Upper lobe of right lung (tissue), 1 donor: ENCODE measurements at places on chromosomes 2 and 18. TPM values are rescaled to one million over a fixed set of nuclear protein-coding genes. Genes with fewer than 3 reads are reported as not detected.
A peak's percentile ranks its signal among the peaks of the same experiment; 100 is the strongest.

Gene SCN3A
- 2.1 TPM for total RNA-seq

DNA sequence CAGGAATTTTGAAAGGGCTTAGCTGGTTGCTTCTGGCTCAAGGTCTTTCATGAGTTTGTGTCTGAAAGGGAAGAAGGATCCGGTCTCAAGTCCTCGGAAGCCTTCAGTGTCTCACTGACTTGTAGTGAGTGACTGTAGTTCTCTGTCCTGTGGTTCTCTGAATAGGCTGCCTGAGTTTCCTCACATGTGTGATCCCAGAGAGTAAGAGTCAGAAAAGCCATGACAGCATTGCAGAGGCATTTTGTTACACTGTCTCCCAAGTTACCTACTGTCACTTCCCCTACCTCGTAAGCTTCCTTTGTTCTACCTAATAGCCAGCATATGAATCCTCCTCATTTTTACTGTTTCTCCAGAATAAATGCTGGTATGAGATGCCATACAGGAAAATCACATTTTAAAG lies 709.1 kb upstream of the CHAC2 start:
- DNase-seq = no peak

- DNase-seq = no peak
Measured at GRCh38 chr2:152497481-152498052, 162.6 kb downstream of the FMNL2 start.

DNA sequence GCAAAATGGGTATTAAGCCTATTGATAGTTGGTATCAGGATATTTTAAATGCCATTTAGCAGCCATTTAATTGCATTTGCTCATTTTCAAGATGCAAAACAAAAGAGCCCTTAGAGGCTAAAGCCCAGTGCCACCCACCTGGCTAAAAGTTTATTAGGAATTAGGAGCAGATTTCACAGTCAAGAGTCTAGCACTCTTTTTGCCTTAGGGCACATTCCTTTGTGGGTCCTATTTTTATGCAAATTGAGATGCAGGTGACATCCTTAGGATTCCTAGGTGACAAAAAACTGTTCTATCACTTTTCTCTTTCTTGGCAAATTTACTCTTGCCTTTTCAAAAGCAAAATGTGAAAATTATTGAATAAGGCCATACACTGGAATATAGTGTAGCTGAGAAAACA lies 42.0 kb downstream of the CTNNA2 start:
- no peak for DNase-seq

Gene C2orf66
- 0.38 TPM for total RNA-seq

Gene MYO3B
- total RNA-seq = 0.17 TPM

DNA sequence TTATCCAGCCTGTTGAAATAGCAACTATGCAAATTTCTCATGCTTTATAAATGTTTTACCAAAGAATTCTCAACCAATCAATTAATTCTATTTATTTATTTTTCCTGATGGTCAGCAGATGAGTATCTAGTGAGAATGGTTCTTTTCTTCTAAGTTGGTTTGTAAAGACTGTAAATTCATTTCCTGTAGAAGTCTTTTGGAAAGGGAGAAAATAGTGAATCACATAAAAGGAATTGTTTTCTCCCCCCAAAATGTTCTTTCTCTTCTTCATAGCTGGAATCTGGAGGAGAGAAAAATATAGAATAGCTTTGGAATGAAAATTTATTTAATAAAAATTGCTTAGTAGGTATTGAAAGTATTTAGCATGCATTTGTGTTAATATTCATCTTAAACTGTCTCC lies 836.1 kb upstream of the ZEB2 start:
- no peak for DNase-seq

GRCh38 chr2:53985646-53986045 lies 14.9 kb upstream of the PSME4 start:
- DNase-seq = no peak

Gene AKAIN1
- not detected for total RNA-seq

- peak; percentile 76 for DNase-seq
Measured at GRCh38 chr2:115161081-115161770, 718.8 kb downstream of the DPP10 start.

- no peak for DNase-seq
Measured at GRCh38 chr2:66498289-66498975, 63.5 kb downstream of the MEIS1 start.

DNA sequence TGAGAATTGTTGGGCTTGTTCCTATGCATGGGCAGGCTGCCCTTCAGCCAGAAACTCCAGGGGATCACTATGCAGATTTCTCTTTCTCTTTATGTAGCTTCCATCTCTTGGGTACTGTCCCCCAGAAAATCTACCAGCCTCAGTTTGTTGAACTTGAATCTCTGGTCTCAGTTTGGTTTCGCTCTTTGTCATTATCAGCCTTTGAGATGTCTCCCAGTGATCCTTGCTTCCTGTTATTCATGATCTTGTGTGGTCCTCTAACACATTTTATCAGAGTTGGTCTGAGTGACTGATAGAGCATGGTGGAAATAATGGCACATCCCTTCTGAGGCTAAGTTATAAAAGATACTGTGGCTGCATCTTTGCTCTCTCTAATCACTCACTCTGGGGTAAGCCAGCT lies 7.8 kb downstream of the TMEM87B start:
- no peak for DNase-seq

- no peak for DNase-seq
Measured at GRCh38 chr2:24512404-24512803, 21.4 kb downstream of the NCOA1 start.
